CD8-positive, alpha-beta memory T cell (primary cell): ENCODE measurements at places on chromosomes 4 and X.
A peak's percentile ranks its signal among the peaks of the same experiment; 100 is the strongest.

DNA sequence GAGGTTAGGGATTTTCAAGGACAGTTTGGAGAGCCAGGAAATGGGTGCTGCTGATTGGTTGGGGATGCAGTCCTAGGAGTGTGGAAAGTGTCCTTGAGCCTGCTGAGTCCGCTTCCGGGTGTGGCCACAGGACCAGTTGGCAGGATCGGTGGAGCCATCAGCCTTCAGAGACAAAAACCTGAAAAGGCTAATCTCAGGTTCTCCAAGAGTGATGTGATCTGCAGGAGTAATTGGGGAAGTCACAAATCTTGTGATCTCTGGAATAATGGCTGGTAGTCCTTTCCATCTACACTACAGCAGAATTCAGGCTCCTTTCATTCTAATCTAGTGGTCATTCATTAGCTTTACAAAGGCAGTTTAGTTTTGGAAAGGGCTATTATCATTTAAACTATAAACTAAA is 55.9 kb upstream of the BMP2K start:
- no peak for DNase-seq
- no peak overlapping the region for H3K4me3 ChIP-seq
- no peaks in the 10 kb centered on the region for H3K36me3 ChIP-seq
- H3K4me1 ChIP-seq = peaks cover 9% of the 10 kb centered on the region

DNA sequence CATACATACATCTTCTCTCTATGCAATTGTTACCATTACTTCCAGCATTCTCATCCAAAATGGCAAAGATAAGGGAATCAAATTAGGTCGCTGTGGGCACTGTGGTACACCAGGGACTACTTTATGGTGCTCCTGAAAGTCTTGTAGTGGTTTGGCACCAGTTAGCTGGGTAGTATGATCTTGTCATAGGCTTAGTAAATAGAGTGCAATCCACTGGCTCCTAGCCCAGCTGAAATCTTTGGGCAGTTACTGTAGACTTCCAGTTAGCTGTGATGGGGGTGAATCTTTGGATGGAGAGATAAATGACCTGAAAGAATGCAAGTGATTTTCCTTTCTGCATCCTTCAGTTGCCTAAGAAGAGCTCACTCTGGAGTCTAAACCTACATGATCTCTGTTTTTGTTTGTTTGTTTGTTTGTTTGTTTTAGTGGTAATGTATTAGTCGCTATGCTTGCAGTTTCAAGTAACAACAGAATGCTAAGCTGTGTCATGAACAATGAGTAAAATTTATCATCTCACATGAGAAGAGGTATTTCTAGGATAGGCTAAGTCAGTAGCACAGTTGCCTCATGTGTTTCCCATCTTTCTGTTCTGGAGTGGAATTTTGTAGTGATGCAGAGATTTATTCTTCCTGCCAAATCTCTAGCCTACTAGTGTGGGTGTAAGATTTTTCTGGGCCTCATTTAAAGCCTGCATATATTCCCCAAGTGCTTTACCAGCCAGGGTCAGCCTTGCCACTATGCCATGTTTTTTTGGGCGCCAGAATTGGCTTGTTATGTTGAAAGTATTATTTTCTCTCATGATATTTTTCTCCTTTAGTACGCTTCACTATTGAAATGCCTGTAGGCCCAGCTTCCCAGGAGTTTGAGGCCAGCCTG is 24.2 kb downstream of the HERC3 start:
- H3K36me3 ChIP-seq = no peaks in the 10 kb centered on the region
- no peak overlapping the region for H3K27ac ChIP-seq

GRCh38 chr4:185113340-185113739 is 29.7 kb upstream of the SLC25A4 start:
- H3K27ac ChIP-seq = no peak overlapping the region
- no peaks in the 10 kb centered on the region for H3K4me1 ChIP-seq
- no peaks in the 10 kb centered on the region for H3K27me3 ChIP-seq

GRCh38 chr4:39636531-39637184 is 2.0 kb downstream of the SMIM14 start:
- peak; percentile 49 for DNase-seq
- peak overlapping the region; percentile 86 for H3K4me3 ChIP-seq
- peaks cover 18% of the 10 kb centered on the region for H3K4me1 ChIP-seq
- no peak overlapping the region for H3K27ac ChIP-seq
- H3K27me3 ChIP-seq = no peaks in the 10 kb centered on the region
- no peaks in the 10 kb centered on the region for H3K36me3 ChIP-seq

DNA sequence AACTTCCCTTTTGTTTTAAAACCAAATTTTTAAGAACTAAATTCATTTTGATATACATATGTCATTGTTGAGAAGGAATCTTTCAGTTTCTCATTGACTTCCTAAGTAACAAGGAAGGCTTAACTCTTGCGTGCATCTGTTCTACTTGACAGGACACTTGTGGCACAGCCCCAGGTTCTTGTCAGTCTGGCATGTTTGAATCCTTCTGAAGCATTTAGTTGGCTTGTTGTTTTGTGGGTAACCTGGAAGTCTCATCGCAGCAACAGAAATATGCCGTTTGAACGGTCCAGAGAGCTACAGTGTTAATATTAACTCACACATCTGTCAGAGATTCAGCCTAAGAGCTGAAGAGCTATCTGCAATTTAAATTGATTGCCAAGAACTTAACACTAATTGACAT is 76.0 kb downstream of the GLRA3 start:
- no peaks in the 10 kb centered on the region for H3K4me1 ChIP-seq
- no peak overlapping the region for H3K27ac ChIP-seq
- no peaks in the 10 kb centered on the region for H3K27me3 ChIP-seq
- no peak for DNase-seq
- no peak overlapping the region for H3K4me3 ChIP-seq

- H3K4me3 ChIP-seq = no peak overlapping the region
- H3K4me1 ChIP-seq = peaks cover 9% of the 10 kb centered on the region
- H3K27me3 ChIP-seq = no peaks in the 10 kb centered on the region
- no peak for DNase-seq
Observed at GRCh38 chr4:140719022-140719421, 37.2 kb downstream of the TBC1D9 start.

GRCh38 chr4:108906006-108906405 is 143.2 kb upstream of the ETNPPL start:
- no peaks in the 10 kb centered on the region for H3K27me3 ChIP-seq
- H3K4me1 ChIP-seq = no peaks in the 10 kb centered on the region
- H3K27ac ChIP-seq = no peak overlapping the region
- no peak for DNase-seq

DNA sequence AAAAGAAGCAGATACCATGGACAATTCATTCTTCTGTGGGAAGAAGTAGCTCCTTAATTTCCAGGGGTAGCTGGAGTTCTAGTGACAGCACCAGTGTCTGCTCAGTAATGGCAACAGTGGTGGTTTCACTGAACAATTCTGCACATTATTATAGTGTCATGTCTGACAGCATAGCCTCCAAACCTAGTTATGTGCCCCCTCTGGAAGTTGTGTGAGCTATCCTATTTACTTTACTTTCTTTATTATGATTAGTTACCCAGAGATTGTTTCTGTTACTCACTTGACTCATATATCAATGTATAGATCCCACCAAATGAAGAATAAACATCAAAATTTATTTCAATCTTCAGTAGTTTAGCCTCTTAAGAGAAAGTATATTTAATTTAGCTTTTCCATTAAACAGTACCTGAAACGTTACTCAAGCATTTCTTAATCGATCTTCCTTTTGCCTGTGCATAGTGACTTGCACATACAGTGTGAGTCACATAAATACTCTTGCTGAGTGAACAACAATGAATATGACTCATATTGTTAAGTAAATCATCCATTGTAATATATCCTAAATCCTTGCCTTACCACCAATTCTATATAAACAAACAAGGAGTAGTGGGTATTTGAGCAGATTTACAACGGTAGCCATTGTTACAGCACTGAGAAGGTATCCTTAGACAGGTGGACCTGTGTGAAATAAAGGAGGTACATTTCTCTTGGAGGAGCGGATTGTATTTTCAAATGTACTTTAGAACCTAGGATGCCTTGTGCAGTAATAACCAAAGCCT is 534.7 kb downstream of the ANKRD50 start:
- H3K27me3 ChIP-seq = no peaks in the 10 kb centered on the region
- no peaks in the 10 kb centered on the region for H3K4me1 ChIP-seq
- H3K36me3 ChIP-seq = no peaks in the 10 kb centered on the region
- DNase-seq = no peak

DNA sequence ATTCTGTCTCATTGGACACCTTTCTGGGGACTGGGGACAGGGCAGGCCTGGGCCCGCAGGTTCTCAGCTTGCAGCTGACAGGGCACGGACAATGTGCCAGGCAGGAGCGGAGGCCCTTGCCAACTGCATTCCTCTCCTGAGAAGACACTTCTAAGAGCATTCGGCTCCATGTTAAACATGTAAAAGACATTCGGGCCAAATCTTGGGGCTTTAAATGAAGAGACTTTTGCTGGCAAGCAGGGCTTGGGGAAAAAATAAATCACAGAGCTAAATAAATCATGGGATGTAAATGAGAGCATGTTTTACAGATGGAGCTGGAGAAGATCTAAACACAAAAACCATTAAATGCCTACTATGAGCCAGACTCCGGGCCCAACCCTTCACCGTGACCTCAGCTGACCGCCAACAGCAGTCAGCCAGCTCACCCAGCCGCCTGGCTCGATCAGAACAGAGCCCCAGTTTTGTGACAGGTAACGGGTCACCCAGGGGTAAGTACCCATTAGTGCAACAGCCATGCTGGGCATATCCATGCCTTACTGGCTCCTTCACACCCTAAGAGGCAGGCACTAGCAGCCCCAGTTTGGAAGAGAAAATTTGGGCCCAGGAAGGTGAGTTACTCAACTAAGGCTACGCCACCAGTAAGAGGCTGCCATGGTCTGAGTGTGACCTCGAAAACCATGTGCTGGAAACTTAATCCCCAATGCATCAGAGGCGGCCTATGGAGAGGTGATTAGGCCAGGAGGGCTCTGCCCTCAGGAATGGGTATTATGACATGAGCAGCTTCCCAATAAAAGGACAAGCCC is 14.7 kb downstream of the WDR1 start:
- H3K27me3 ChIP-seq = no peaks in the 10 kb centered on the region
- DNase-seq = no peak
- no peak overlapping the region for H3K27ac ChIP-seq

- H3K4me3 ChIP-seq = no peak overlapping the region
- no peak overlapping the region for H3K27ac ChIP-seq
- H3K36me3 ChIP-seq = no peaks in the 10 kb centered on the region
Observed at GRCh38 chrX:132704769-132705168, 215.9 kb upstream of the MBNL3 start.

DNA sequence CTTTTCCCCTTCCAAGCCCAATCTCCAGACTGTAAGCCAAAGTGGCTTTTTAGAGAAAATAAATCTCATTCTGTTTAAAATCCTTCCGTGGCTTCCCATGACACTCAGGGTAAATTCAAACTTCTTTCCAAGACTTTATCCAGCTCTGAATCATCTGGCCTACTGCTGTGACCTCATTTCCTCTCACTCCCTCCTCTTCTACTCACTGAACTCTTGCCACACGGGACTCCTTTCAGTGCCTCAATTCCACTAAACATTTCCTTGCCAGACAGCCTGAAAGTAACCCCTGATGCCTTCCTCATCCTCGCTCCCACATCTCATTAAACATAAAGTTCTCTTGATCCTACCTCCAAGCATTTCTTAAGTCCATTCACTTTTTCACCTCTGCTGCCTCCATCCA is 27.8 kb upstream of the RNF128 start:
- no peak overlapping the region for H3K27ac ChIP-seq
- DNase-seq = no peak
- H3K4me3 ChIP-seq = no peak overlapping the region
- H3K4me1 ChIP-seq = no peaks in the 10 kb centered on the region
- H3K27me3 ChIP-seq = no peaks in the 10 kb centered on the region

DNA sequence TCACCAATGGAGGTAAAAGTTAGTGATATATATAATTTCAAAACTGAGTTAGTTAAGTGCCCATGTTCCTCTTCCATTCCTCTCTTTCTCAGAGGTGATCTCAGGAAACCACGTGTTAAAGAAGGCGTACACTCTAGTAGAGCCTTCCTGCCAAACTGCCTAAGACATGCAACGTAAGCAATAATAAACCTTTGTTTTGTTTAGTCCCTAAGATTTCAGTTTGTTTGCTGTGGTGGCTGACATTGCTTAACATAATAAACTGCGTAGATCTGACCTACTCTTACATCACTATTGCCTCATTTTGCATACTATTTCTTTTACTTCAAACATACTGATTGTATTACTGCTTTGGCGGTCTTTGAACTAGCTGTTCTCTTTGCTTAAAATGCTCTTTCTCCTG is 99.2 kb downstream of the JADE1 start:
- H3K4me1 ChIP-seq = no peaks in the 10 kb centered on the region
- H3K27ac ChIP-seq = no peak overlapping the region
- DNase-seq = no peak
- H3K4me3 ChIP-seq = no peak overlapping the region
- no peaks in the 10 kb centered on the region for H3K27me3 ChIP-seq

DNA sequence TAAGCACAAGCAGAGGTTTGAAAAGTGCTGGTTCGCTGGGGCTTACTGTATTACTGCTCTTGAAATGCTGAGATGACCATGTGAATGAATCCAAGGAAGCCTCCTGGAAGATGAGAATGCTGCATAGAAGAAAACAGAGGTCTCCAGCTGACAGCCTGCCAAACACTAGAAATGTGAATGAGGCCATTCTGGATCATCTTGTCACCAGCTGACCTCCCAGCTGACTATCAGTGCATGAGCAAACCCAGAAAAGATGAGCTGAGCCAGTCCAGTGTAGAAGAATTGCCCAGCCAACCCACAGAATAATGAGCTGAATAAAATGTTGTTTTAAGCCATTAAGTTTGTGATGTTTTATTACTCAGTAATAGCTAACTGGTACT is 49.1 kb upstream of the DYNLT3 start:
- H3K4me3 ChIP-seq = no peak overlapping the region
- H3K4me1 ChIP-seq = no peaks in the 10 kb centered on the region
- H3K36me3 ChIP-seq = no peaks in the 10 kb centered on the region
- no peak overlapping the region for H3K27ac ChIP-seq
- DNase-seq = no peak

DNA sequence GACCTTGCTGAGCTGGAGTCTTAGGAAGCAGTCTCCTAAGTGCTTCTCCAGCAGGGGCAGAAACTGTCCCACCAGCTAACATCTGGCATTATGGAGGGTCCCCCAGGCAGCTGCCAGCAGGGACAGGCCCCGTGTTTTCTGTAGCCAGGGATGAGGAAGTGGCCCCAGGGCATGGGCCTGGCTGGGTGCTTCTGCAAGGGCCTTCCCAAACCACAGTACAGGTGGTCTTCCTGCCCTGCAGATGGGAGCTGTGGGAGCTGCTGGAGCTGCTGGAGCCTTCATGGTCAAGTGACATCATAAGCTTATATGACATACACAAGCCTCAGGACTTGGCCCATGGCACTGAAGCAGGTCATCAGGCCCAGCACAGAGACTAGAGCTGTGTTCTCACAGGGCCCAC is 5.0 kb upstream of the MSANTD1 start:
- peaks cover 7% of the 10 kb centered on the region for H3K4me1 ChIP-seq
- H3K27ac ChIP-seq = no peak overlapping the region
- no peaks in the 10 kb centered on the region for H3K27me3 ChIP-seq
- no peak for DNase-seq
